Stimulated activated CD4-positive, alpha-beta T cell treated with anti-CD3 and anti-CD28 coated beads, Interleukin-15, amount 100 ng/mL, for 24 hours (primary cell): ENCODE measurements at places on chromosomes 3 and 15.

GRCh38 chr3:186640473-186640818 lies 247 bp downstream of the FETUB start:
- DNase-seq: no peak

- no peak for DNase-seq
Measured at GRCh38 chr3:74614107-74614967, at the start of gene CNTN3. TSS of gene CNTN3 (minus strand) at chr3:74614659. CDS start at chr3:74521112, 93,547 bp downstream.

GRCh38 chr3:113873814-113874526 lies 35.4 kb downstream of the GRAMD1C start:
- no peak for DNase-seq

- no peak for DNase-seq
Measured at GRCh38 chr3:157219215-157219614, 59.3 kb upstream of the CCNL1 start.

GRCh38 chr15:98560338-98560737 lies 88.0 kb upstream of the IGF1R start:
- no peak for DNase-seq

DNA sequence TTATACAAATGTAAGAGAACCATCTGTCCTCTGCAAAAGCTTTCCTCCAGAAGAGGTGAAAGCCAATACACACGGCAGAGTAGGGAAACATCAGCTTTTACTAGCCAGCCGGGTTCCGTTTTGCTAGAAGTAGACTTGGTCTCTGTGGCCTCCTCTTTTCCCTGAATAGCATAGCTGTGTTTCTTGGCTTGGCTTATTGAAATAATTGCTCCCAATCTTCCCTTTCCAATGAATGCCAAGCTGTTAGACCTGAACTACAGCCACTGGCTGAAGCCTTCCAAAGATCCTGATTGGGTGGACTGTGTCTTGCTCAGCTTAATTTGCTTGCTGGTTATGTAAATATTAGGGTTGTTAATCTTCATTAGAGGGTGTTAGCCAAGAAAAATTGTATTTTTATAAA lies 157.8 kb upstream of the ROPN1 start:
- DNase-seq: no peak

- DNase-seq: peak; percentile 27
Measured at GRCh38 chr15:62119227-62119864, 45.7 kb downstream of the C2CD4B start.

DNA sequence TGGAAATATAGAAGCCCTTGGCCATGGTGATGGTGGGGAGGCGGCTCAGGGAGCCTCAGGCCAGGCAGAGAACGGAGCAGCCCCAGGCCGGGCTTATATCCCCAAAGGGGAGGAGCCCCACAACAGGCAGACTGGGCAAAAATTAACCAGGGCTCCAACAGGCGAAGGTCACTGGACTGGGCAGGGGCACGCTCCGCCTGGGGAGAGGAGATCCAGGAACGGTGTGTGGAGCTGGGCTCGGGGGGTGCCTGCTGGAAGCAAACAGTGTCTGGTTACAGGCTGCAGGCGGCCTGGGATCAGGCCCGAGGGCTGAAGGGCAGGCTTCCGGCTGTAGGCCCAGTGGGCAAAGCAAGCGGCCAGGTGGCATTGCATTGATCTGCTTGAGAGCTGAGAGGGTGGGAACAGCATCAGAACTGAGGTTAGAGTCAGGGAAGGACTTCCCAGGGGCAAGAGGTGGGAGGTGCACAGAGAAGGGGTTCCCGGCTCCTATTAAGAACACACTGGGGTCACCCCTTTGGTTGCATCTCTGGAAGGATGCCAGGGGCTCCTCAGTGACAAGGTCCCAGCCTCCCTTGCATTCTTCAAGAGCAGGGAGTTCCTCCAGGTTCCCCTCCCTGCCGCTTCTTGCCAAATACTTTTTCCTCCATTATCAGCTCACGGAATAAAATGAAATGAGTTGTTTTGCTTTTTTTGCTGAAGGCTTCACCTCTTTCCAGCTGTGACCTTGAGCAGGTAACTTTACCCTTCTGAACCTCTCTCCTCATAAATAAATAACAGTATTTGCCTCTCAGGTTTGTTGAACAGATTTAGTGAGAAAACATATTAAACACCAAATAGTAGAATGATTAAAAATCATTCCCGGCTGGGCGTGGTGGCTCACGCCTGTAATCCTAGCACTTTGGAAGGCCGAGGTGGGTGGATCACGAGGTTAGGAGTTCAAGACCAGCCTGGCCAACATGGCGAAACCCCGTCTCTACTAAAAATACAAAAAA lies 7.8 kb downstream of the ANPEP start:
- DNase-seq: no peak

- DNase-seq: no peak
Measured at GRCh38 chr3:152742368-152743347, 92.3 kb upstream of the P2RY1 start.

DNA sequence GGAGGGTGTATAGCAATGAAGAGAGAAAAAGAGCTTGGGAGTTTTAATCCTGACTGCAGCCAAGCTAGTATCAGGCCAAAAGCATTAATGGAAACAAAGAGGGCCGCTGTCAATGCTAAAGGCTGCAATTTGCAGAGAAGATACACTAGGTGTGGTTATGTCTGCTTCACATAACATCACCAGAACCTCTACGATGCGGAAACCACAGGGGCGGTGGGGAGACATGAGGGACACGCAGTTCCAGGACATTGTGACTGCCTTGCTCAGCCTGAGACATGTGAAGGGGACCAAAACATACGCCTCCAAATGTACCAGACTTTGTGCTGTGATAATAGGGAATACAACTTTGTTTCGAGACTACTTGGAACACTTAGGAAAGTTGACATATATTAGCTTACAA lies 88.4 kb downstream of the APBA2 start:
- DNase-seq: no peak

DNA sequence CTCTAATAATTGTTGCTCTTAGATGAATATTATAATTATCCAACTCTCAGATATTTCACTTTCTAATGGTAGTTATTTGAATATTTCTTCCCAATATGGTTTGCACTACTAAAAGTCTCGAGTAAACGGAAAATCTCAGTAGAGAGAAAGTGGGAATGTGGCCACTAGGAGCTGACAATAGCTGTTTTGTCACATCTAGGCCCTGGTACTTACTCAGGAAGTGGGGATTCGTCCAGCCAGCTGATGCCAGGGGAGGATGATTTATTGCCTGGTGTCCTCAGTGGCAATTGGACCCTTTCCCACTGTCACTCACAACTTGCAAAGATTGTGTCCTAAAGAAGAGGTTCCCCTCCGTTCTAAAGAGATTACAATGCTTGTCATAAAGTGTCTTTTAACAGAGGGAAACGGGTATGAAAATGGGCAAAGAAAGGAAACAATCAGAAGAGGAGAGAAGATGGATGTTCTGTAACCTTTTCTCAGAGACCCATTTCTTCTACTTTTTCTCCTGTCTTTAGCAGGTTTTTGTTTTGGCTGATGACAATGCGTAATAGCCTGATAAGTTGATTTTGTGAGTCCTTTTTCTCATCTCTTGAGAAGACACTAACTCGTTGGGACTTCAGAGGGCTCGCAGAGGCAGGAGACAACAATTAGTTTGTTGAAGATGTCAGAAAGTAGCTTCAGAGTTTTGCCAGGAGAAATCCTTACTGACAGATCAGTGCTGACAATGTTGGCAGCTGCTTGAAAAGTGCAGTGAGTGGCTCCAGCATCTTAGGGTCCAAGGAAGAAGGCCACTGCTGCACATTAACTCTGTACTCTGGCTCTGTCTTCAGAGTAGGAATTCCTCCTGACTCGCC lies 320.6 kb downstream of the MECOM start:
- no peak for DNase-seq

- DNase-seq: no peak
Measured at GRCh38 chr3:132549890-132550578, 47.0 kb upstream of the ACKR4 start.
